ENCODE measurements at places on chromosomes 7 and 10. TPM values are rescaled to one million over a fixed set of nuclear protein-coding genes. Genes with fewer than 3 reads are reported as not detected.

GRCh38 chr7:50352282-50352681, 47.8 kb downstream of the IKZF1 start:
- no peak for DNase-seq

DNA sequence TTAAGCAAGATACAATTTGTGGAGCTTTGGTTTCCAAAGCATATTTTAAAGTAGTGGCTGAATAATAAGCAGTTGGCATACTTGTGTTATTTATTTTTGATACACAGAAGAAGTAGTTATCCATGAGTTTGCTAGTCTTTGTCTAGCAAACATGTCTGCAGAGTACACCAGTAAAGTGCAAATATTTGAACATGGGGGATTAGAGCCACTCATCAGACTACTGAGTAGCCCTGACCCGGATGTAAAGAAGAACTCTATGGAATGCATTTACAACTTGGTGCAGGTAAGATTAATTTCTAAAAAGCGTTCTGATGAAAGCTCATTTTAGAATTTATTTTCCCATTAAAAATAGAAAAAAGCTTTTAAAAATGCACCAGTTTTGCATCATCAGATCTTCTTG, 31.4 kb downstream of the ARMC3 start:
- DNase-seq = no peak

DENND10 gene
- total RNA-seq = 23.8 TPM

- no peak for DNase-seq
These were observed 56.7 kb downstream of the MTPN start for GRCh38 chr7:135920478-135920877.

GRCh38 chr10:131652438-131653139, 248.2 kb upstream of the PPP2R2D start:
- no peak for DNase-seq

GRCh38 chr10:78181381-78182055, 147.9 kb downstream of the RPS24 start:
- no peak for DNase-seq

GRCh38 chr10:114729103-114729659, 71.1 kb upstream of the ABLIM1 start:
- no peak for DNase-seq

DNA sequence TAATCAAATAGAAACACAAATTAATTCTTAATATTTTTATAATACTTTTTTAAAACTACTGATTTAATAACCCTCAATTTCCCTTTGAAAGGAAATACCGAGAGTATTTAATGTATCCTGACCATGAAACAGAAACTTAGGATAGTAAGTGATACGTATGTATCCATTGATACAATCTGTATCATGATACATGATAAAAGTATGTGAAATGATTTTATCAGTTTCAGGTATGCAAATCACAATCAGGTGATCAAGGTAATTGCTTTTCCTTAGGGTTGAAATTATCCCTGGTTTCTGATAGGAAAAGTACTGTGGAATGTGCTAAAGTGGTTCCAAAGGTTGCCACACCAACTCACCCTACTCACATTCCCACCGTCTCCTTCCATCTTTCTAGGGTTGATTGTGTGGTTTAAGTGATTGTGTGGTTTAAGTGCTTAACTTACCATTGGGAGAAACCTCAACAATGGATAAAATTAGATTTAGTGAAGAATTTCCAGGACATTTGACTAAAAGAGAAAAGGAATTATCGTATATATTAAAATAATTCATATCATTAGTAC, 138.3 kb downstream of the LRRN3 start:
- no peak for DNase-seq

GRCh38 chr7:142349670-142350405, 92.0 kb upstream of the PRSS58 start:
- no peak for DNase-seq

DNA sequence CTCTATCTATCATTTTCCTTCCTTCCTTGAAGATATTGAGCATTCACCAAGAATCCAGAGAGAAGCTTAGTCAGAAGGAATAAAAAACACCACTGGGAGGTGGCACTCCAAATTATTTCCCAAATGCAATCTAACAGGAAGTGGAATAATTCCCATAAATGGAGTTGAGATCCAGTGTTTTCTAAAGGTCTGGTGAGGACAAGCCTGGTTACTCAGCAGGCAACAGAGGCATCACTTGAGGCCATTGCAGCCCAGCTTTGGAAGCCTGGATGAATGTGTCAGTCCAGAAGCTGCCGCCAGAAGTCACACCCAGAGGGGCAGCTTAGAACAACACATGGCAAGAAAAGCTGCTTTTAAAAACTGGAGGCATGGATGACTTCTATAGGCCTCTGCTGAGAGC, 288.9 kb upstream of the KLF6 start:
- DNase-seq = no peak

DNA sequence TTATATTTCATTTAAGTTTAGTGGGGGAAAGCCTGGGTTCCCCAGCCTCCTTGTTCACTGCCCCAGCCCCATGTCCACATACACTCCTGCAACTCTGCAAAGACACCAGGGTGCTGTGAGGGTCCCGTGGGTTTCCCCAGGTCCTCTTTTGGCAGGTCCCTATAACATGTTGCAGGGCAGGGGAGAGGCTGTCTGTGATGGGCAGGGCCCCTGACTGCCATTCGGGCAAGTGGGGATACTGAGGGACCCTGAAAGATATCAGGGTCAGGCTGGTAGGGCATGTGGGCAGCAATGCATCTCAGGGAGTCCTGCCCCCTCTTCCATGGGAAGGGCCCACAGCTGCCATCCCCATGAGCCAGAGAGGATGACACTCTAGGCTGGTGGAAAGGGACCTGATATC, 28.4 kb downstream of the RASGEF1A start:
- no peak for DNase-seq

PAPOLB gene
- total RNA-seq = not detected

DNA sequence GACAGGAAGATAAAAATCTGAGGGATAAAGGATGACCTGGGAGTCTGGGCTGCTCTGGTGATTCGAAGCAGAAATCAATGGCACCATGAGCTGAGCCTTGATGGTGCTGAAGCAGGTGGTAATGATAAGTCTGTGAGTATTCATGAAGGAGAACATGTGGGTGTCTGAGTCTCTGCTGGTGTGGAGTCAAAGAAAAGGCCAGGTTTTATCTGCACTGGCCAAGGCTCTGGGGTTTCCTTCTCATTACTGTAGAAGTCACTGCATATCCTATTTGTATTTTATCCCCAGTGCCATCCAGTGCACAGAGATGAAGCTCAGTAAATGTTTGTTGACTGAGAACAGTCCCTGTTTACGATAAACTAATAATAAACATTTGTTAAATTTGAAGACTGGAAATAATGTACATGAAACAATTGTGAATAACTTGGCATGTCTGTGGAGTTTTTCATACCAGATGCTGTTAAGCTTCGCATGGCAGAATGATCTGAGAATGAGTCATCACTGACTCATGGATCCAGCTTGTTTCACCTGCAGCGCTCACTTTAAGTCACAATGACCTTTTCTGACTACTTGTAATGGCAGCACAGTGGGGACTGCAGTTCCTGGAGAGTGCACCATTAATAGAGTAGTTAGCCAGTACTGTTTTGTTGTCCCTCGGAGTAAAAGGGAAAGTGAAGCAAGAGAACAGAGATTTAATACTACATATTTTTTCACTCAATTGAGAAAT, 538.5 kb downstream of the HTR7 start:
- DNase-seq = no peak

DNA sequence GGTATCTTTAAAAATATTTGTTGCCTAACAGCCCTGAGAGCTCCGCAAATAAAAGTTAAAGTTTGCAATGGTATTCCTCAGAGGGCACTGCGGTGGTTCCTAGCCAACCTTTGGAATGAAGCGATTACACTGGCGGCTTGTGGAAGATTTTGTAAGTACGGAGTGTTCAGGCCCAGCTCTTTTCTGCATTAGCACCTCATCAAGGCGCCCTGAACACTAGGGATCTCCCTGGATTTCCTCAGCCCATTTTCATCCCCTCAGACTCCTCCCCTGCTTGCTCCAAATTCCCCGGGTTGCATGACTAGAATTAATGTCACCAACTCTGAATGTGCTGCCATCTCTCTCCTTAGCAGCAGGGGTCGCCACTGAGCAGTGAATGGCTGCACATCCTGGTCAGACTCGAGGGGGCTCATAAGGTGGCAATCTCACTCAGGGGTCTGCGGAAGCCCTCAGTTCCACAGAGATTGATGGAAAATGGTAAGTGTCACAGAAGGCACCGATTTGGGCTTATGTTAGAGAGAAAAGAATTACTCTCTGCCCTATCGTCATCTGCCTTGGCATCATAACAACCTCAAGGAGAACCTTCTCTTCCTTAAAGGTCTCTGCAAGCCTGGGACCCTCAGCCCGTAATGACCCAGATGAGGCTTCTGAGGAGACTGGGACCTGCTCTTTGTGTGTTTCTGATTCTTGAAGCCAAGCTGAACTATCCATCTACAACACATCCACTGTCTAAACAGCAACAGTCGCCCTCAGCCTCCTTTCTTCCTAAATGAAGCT, 262.8 kb upstream of the AOAH start:
- DNase-seq = peak; percentile 33

SPDYE2 gene
- total RNA-seq = not detected

- no peak for DNase-seq
These were observed 31.6 kb downstream of the PFKFB3 start for GRCh38 chr10:6234371-6234770.

DNA sequence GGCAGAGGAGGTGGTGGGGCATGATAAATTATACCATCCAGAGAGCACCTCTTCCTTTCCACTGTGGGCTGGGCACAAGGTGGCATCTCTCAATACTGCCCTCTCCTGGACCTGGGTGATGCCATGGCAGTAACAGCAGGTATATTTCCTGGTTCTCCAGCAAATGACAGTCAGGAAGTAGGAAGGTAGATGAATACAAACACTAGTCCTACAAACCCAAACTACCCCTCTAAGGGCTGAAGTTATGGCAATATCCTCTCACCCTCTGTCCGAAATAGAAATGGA, 1004.9 kb downstream of the KCNMA1 start:
- DNase-seq = peak; percentile 1

- no peak for DNase-seq
These were observed 167.9 kb upstream of the ZMIZ1 start for GRCh38 chr10:78900715-78901430.

CPN1 gene
- not detected for total RNA-seq

DNA sequence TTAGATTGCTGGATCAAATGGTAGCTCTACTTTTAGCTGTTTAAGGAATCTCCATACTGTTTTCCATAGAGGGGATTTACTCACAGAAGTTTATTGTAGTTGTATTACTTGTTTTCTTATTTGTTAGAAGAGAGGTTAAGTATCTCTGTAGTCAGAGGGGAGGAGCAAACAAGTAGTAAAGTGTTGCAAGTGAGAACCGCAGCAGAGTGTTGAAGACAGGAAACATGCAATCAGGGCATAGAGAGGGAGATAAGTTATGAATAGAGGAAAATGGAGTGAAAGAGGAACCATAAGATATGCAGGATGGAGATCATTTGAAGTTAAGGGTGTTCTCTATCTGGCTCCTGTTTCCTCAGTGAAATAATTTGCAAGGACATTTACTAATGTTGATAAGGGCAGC, 331.4 kb upstream of the TMEM229A start:
- DNase-seq = no peak

GRCh38 chr7:85866540-85866939, 679.7 kb upstream of the SEMA3D start:
- no peak for DNase-seq

- no peak for DNase-seq
These were observed 32.8 kb upstream of the STRIP2 start for GRCh38 chr7:129401228-129401966.

IFIT2 gene
- total RNA-seq = 1.3 TPM

- no peak for DNase-seq
These were observed 825.3 kb upstream of the MBL2 start for GRCh38 chr10:53597835-53598251.

CLDN4 gene
- total RNA-seq = 0.15 TPM

DNA sequence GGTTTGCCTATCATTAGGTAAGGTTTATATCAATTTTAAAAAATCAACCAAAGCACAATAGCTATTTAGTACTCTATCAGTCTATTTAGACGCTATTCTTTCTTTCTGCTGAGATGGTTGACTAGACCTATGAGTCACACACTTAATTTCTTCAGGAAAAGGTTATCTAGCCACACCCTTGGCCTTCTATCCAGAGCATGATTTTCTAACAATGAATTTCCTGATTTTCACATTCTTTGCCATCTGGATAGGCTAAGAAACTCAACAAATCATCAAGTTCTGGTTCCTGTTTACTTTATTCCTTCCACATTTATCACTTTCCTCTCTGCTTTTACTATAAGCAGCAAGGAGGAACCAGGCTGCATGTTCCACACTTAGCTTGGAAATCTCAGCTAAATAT, 8.1 kb downstream of the PRPS1L1 start:
- no peak for DNase-seq

GRCh38 chr10:23314835-23315239, 29.8 kb downstream of the C10orf67 start:
- DNase-seq = peak; percentile 46

DNA sequence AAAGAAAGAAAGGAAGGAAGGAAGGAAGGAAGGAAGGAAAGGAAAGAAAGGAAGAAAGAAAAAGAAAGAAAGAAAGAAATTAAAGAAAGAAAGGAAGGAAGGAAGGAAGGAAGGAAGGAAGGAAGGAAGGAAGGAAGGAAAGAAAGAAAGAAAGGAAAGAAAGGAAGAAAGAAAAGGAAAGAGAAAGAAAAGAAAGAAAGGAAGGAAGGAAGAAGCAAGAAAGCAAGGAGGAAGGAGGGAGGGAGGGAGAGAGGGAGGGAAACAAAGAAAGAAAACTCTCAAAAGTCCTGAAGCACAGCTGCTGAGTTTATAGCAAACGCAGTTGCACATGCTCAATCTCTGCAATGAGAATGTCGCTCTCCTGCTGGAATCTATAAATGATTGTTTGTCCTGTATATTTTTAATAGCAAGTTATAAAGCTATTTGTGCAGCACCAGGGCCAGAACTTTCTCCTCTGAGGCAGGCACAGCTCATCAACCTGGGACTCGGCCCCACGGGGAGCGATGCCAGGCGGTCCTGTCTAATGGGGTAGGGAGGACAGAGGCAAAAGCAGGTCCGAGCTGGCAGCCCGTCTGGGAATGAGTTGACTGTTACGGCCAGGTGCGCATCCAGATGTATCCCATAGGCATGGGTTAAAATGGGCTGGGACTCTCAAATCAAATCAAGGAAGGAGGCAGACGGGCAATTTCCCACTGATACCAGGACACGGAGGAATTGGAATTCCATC, 118.0 kb upstream of the PFKP start:
- no peak for DNase-seq

GRCh38 chr10:92880233-92880861, 32.0 kb downstream of the EXOC6 start:
- DNase-seq = peak; percentile 16

- no peak for DNase-seq
These were observed 13.1 kb downstream of the PHKG1 start for GRCh38 chr7:56079450-56080185.

GRCh38 chr7:101733713-101734475, 83.5 kb upstream of the CUX1 start:
- no peak for DNase-seq
